ENCODE measurements at places on chromosomes 16 and 17.

GRCh38 chr16:89721546-89722391, 432 bp downstream of the ZNF276 start:
- DNase-seq = peak; percentile 91

- no peak for DNase-seq
Observed at GRCh38 chr16:14527411-14528044, 102.5 kb downstream of the PARN start.

DNA sequence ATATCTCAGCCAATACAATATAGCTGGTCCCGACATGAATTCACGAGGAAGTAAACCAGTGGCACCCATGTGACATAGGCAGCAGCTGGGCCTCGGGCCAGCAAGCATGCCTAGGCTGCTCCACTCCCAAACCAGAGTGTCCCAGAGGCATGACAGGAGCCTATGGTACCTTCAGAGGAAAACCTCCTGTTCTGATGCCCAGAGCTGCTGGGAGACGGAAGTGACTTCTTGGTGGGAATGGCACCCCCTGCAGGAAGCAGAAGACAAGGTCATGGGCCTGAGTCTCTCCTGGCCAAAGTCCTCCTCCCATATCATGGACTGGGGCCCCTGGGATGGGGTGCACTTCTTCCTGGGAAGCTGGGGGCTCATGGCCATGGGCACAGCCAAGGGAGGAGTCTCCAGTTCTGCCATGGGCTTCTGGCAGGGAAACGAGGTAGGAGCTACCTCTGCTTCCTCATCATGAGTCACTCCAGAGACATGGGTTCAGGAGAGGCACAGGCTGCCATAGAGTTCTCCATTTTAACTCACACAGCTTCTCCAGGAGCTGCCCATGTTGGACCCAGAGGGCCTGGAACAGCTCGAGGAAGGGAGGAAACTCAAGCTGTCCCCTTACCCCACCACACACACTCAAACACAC, 13.4 kb downstream of the FBF1 start:
- DNase-seq = no peak

GRCh38 chr16:700684-701584, 4.7 kb downstream of the FBXL16 start:
- no peak for DNase-seq

DNA sequence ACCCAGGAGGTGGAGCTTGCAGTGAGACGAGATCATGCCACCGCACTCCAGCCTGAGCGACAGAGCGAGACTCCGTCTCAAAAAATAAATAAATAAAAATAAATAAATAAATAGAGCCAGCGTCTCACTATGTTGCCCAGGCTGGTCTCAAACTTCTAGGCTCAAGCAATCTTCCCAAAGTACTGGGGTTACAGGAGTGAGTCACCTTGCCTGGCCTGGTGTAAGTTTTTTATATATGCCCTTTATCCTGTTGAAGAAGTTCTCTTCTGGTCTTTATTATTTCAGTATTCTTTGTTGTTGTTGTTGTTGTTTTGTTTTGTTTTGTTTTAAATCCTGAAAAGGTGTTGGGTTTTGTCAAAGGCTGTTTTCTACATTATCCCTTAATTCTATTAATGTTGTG, 30.1 kb upstream of the ABCC1 start:
- DNase-seq = no peak

DNA sequence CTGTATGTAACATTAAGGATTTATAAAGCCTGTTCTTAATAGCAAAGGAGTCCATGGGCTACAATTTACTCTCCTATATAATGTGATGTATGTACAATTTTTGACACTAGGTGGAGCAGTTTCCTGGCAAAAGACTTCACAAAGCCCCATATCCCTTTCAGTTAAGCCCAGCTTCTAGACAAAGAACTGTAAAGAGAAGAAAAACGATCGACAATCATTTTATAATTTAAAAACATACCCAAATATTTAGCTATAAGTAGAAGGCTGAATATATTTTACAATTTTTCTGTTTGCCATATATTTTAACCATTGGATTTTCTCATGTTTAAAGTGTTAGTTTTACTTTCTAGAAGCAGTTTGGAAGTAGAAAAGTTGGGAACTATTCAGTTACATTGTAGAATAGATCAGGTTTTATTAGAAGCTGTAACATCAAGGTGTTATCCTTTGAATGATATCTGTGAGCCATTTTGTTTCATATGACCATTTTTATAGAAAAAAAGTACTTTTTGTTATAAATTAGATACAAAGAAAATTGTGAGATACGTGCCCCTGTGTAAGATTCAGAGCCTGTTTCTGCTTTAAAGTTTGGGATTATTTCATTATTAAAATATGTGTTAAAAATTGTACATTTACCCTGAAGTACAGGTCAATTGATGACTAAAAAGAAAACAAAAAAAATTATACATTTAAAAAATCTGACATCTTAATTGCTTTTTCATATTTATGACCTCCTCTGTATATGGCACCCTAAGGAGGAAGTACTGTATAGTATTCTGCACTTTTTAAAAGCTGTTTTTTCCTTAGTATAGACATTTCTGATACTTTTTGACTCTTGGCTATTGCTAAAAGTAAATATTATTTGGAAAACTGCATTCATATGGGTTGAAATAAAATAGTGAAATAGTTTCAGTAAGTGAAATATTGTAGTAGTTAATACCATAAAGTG, 46.3 kb downstream of the VMP1 start:
- no peak for DNase-seq

DNA sequence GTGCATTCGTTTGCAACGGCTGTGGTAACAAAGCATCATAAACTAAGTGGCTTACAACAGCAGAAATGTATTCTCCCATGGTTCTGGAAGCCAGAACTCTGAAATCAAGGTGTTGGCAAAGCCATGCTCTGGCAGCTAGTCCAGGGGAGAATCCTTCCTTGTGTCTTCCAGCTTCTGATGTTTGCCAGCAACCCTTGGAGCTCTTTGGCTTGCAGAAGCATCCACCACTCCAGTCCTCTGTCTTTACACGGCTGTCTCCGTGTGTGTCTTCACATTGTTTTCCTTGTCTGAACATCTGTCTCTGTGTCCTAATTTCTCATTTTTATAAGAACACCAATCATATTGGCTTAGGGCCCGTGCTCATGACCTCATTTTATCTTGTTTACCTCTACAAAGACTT, 265.3 kb upstream of the HSBP1 start:
- DNase-seq = no peak

DNA sequence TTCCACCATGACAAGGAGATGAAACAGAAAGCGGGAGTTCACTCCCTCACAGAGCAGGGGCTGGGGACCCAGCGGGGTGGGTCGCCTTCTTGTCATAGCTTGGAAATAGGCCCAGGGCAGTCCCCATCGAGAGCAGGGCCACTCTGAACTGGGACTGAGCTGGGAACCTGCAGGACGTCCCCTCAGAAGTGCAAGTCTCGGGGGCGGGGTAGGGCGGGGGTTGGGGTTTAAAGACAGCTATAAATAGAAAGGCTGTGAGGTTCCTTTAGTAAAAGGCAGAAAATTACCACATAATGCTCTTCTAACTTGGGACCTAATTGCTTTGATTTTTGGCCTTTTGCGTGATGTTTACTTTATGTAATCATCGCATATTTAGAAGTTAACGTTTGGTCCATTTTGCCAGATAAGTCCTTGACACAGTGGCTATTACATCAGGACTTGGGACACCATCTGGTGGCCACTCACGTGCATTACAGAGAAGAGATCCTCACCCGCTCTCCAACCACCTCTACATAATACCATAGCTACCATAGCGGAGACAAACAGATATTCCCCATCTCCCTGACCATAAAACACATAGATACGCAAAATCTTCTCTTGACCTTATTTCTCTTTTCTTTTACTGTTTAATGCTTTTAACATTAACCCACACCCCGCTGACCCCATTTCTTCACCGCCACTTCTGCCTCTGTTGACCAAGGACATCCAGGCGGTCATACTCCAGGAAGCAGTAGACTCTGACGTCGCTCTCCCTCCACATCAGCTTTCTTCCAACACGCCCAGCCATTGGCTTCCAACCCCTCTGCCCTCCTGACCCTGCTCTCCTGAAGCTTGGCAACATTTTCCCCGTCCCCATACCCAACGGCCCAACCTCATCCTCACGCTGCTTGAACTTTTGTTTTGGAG, 27.5 kb upstream of the PIK3R6 start:
- no peak for DNase-seq

DNA sequence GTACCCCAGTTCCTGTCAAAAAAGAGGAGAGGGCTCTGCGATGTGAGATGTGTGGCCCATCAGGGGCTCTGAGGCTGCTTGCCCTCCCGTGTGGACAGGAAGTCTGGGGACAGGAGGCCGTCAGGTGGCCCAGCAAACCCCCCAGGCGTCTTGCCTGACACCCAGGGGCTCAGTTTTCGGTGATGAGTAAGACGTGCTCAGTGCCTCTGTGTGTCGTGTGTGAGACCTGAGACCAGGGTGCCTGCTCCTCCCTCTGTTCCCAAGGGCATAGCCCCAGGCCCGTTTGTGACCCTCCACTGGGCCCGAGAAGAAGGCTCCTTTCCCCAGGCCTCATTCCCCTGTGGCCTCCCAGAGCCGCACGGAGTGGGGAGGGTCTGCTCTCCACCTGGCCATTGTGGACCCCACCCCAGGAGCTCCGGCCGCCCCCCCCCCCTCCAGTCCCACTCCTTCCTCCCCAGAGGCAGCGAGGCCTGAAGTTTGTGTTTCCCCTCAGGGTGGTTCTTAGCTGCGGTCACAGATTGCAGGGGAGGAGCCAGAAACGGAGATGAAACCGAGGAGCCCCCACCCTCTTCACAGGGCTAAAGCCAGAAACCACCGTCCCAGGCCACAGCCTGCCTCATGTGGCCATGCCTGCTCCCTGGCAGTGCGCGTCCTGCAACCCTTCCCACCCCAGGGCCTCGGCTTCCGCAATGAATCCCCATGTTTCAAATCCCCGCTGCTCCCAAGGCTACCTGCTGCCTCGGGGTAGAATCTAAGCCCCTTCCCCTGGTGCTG, 4.9 kb upstream of the ACTG1 start:
- peak; percentile 49 for DNase-seq

DNA sequence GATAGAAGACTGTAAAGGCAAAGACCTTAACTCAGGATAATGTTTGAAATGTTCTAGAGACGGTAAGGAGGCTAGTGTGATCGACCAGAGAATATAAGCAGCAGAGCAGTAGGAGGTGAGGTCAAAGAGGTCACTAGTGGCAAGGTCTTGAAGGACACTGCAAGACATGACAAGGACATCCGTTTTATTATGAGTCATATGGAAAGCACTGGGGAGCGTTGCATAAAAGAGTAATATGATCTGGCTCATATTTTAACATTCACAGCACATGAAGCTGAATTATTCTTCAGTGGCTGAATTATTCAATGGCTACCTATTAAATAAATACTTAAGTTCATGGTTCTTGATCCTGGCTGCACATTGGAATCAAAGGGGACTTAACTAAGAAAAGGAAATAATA, 123.7 kb downstream of the SOX9 start:
- no peak for DNase-seq
